ENCODE measurements at places on chromosomes 1 and 21.

DNA sequence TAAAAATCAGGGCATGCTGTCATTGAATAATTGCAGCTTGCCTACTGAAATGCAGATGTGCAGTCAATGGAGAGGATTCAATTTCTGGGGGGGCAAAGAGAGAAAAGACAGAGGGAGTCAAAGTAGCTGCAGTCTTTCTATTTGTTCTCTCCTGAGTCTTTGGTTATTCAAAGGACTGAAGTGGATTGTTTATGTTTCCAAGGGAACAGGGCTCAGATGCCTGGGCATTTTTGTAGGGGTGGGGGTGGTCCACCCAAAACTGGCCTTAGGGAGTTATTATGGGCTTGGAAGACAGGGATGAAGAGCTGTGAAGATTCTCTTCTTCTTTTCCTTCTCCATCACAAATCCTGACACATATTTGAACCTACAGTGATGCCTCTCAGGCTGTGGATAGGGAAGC is 408.8 kb upstream of the DAB1 start:
- no peak for DNase-seq

DNA sequence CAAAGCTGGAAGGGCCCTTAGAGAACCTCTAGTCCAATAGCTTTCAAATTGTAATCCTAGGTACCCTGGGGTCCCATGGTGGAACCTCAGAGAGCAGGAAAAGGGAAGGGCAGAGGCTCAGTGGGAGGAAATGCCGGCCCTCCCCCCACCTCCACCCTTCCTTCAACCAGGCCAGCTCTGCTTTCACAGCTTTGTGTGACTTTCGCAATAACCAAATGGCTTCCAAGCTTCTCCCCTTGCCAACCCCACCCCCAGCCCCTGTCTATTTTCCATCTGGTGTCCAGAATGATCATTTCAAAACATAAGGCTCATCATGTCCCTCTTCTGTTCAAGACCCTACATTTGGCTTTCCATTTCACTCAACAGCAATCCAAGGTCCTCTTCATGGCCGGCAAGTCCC is 74.4 kb downstream of the CD58 start:
- DNase-seq, result no peak

- DNase-seq, result no peak
Measured at GRCh38 chr1:35962952-35963351, 32.0 kb downstream of the AGO3 start.

- no peak for DNase-seq
Measured at GRCh38 chr21:42349420-42350317, 1.1 kb downstream of the TFF2 start.

DNA sequence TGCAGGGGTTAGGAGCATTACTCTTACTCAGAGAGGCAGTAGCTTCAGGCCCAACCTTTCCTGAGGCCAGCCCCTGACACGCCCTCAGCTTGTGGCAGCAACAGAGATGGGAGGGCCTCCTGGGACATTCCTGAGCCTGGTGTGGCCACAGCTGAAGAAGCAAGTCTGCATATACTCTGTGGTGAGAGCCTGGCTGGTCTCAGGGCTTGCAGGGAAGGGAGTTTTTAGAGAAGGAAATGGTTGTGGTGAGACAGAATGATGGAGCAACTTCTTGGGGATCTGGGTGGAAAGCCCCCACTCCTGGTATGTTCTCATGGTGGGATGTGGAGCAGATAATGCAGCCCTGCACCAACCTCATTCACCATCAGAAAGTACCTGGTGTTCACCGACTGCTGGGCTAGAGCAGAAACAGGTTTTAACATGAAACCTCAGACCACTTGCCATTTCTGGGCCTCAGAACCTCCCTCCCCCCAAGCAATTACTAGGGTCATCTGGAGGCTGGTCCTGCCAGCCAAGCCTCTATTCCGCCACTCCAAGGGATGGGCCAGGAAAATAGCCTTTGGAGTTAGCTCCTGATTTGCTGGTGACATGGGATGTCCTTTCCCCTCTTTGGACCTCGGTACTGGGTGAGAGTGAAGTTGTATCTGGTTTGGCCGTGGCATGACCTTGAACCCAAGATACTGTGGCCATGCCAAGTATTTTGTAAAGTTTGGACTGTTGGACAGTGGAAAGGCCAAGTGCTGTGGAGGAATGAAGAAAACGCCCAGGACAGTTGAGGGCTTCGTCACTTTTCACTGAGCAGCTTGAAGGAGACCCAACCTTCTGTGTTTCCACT is 28.1 kb upstream of the RNF19B start:
- DNase-seq, result peak; percentile 29

- DNase-seq, result no peak
Measured at GRCh38 chr1:71414179-71414578, 333.3 kb upstream of the ZRANB2 start.

DNA sequence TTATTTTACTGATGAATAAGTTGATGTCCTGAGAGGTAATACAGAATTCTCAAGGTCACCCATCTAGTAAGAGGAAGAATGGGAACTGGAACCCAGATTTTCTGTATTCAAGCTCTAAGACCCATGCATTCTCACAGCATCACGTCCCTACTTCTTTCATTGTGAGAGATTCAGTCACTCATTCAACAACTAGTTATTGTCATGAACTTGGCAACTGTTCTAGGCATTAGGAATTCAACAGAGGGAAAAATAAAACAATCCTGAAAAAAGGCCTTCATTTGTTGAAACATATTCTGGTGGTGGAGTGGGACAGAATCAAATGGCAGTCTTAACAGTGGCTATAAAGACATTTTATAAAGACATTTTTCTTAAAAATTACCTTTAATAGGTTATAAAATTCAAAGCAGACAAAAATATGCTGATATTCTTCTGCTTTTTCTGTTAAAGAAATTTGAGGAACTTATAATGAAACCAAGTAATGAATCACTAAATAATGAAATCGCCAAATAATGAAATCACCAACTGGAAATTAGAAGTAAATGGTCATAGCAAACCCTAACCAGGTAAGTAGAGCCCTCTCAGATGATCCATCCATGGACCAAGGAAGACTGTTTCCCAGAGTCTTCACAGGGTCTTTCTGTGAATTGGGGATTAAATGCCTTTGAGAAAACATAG is 136.5 kb upstream of the DPYD start:
- DNase-seq, result peak; percentile 60

- no peak for DNase-seq
Measured at GRCh38 chr1:55180075-55180670, 35.0 kb downstream of the USP24 start.

- DNase-seq, result no peak
Measured at GRCh38 chr1:116446686-116447085, 73.6 kb downstream of the ATP1A1 start.

- DNase-seq, result no peak
Measured at GRCh38 chr1:78255846-78256245, 210.1 kb downstream of the GIPC2 start.

GRCh38 chr1:174666248-174666647 is 218.5 kb downstream of the GPR52 start:
- no peak for DNase-seq

DNA sequence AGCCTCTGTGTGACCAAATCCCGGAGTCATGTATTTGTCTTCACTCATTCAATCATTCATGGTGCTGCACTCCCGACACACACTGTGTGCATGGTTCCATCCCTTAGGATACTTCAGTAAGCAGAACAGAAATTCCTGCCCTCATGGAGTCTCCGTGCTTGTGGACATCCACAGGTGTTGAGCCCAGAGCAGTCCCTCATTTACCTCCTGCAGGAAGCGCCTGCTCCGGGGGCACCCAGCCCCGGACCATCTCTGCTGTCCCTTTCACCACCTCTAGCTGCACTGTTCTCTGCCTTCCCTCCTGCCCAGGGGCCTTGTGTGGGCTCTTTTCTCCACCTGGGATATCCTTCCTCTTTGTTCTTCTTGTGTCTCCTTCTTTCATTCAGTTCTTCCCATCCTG is 9.5 kb upstream of the ZBTB21 start:
- DNase-seq, result no peak

DNA sequence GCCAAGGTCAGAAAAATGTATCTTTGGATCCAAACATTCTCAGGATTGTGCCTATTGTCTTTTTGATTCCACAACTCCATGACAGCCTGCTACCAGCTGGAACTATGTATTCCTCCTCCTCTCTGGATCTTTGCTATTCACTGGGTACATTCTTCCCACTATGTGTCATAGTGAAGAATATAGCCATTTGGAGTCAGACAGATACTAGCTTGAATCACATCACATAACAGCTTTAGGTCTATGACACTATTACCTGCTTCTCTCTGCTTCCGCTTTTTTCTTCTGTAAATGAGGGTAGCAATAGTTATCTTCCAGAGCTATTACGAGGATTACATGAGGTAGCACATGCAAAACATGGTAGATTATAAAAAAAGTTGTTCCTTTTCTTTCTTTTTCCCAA is 5.4 kb upstream of the EXO1 start:
- DNase-seq, result no peak

All from midbrain (tissue), 1 donor.